ENCODE measurements at places on chromosomes 3 and 15.

- DNase-seq = peak; percentile 62
Measured at GRCh38 chr15:63453186-63453905, 51.0 kb upstream of the USP3 start.

DNA sequence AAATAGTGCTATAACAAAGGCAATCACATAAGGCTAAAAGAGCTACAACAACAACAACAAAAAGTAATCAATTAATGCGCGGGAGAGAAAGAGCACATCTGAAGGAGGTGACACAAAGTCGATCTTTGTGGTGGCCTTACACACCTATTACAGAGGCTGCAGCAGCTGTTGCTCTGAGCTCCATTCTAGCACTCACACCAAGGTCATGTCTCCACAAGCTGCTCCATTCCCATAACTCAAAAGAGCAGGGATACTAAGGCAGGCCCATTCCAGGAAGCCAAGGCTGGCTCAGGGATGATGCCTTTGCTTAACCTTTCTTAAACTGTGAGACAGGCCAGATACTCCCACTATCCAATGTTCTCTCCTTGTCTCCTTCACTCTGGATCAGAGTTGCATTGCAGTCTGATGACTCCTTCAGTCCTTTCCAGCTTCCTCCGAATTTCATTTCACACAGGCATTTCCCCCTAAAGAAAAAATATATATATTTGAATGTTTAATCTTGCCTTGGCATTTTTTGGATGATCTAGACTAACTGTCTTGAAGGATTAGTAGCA lies 52.7 kb downstream of the SNTN start:
- no peak for DNase-seq

DNA sequence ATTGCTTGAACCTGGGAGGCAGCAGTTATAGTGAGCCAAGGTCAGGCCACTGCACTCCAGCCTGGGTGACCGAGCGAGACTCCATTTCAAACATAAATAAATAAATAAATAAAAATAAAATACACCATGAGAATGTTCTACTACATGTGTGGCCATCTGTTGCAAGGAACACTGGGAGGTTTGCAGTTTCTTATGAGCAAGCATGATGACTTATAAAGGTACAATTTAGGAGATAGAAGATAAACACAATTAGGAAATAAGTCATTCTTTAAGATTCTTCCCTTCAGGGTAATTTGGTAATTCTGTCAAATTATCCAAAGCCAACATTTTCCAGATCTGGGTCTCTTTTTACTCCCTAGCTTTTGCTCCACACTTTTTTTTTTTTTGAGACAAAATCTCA lies 13.4 kb downstream of the HTR3C start:
- DNase-seq = no peak

- DNase-seq = no peak
Measured at GRCh38 chr15:98743177-98743576, 94.8 kb downstream of the IGF1R start.

- DNase-seq = no peak
Measured at GRCh38 chr3:138919325-138919724, 27.6 kb downstream of the FOXL2 start.

GRCh38 chr3:170572665-170573253 lies 13.1 kb downstream of the SLC7A14 start:
- DNase-seq = no peak

DNA sequence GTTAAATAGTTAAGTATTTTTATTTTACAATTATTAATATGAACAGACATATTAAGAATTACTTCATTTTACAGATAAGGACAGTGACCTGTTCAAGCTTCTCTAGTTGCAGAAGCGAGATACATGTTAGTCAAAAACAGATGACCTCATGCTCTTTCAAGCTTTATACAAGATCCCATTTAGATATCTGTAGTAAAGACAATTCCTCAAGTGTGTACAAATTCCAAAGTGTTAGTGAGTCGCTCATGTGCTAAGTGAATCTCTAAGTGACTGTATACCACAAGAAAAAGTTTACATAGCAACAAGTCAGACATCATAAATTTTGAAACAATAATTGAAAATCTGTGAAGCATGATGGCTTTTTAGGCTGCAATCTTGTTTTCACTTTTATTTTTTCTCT lies 293.8 kb downstream of the ROBO1 start:
- no peak for DNase-seq

GRCh38 chr15:62637574-62637897 lies 405.0 kb upstream of the TPM1 start:
- DNase-seq = no peak

- DNase-seq = no peak
Measured at GRCh38 chr15:79329171-79329611, 18.3 kb downstream of the TMED3 start.

- no peak for DNase-seq
Measured at GRCh38 chr3:90016555-90016954, 909.1 kb downstream of the EPHA3 start.

DNA sequence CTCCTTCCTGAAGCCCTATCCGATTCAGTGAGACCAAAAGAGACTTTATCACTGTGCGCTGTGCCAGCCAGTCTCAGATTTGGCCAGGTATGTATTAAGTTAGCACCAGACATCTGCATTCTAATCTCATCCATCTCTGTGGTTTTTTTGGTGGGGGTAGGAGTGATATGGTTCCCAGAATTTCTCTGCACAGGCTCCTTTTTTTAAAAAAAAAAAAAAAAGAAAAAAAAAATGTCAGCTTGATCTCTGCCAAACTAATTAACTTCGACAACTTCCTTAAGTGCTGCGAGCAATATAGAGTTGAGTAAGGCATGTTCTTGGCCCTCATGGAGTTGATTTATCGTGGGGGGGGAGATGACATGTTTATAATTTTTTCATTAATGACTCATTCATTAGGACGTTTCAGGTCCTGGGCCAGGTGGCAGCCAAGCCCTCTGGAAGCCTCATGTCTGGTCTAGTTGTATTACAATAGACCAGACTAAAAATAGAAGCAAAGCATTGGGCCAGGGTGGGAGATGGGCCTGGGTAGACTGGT lies 12.9 kb downstream of the SLCO3A1 start:
- no peak for DNase-seq

DNA sequence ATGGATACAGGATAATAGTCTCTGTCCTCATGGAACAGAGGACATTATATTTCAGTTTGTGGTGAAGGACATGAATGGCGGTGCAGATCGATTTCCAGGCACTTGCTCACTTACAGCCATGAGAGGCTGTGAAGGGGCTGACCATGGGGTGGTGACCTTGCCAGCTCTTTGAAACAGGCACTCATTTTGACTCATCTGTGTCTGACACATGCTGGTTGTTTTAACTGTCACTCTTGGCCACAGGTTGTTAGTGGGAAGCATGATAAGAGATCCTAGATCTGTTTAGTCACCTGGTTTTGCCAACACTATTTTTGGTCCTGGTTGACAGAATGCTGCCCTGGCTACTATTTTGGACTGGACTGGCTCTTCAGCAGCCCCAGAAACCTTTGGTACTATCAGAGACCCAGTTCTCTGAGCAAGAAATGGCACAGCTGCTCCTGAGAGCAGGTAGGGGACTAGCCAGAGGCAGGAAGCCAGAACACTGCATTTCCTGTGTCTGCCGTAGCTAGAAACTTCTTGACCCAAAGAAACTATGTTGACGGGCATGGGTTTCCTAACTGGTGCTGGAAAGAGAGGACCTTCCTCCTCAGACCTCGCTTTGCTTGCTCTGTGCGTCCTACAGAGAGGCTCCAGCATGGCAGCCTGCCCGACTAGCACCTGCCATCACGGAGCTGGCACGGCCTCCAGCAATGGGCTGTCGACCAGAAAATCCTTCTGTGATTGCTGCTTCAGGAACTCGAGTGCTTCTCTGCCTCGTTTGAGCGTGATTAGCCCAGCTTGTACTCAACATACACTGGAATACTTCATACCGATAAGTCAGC lies 6.3 kb downstream of the PXYLP1 start:
- no peak for DNase-seq

GRCh38 chr3:27289769-27290413 lies 79.3 kb downstream of the NEK10 start:
- no peak for DNase-seq

DNA sequence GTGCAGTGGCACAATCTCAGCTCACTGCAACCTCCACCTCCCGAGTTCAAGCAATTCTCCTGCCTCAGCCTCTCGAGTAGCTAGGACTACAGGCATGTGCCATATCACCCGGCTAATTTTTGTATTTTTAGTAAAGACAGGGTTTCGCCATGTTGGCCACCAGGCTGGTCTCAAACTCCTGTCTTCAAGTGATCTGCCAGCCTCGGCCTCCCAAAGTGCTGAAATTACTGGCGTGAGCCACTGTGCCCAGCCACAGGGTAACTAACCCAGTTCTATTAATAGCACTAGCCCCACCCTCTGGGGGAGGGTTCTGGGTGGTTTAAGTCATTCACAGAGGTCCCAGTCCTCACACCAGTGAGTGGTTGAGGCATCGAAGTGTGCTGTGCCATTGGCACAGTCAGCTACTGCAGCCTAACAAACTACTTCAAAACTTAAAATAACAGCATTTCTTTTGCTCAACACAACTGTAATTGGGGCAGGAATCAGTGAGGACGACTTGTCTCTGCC lies 44.0 kb downstream of the RHCG start:
- DNase-seq = no peak

DNA sequence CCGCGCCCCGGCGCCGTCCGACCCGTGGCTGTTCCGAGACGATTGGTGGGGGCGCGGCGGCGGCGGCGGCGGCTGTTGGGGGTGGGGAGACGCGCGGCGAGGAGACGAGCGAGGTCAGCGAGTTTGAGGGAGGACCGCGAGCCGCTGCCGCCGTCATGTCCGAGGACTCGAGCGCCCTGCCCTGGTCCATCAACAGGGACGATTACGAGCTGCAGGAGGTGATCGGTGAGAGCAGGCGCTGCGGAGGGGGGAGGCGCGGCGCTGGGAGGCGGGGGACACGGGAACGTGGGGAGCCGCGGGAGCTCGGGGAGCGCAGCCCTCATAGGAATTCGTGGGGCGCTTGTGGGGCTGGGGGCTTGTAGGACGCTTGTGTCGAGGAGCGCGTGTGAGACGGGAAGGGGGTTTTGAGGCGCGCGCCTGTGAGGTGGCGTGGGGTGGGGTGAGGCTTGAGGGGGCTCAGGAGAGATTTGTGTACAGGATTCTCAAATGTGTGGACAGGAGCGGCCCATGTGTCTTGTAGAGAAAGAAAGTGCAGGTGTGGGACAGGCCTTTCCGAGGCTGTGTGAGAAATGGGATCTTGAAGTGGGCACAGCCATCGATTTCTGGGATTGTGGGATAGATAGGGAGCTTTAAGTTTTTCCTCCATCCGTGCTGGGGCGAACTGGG lies 518 bp downstream of the OXSR1 start:
- no peak for DNase-seq

DNA sequence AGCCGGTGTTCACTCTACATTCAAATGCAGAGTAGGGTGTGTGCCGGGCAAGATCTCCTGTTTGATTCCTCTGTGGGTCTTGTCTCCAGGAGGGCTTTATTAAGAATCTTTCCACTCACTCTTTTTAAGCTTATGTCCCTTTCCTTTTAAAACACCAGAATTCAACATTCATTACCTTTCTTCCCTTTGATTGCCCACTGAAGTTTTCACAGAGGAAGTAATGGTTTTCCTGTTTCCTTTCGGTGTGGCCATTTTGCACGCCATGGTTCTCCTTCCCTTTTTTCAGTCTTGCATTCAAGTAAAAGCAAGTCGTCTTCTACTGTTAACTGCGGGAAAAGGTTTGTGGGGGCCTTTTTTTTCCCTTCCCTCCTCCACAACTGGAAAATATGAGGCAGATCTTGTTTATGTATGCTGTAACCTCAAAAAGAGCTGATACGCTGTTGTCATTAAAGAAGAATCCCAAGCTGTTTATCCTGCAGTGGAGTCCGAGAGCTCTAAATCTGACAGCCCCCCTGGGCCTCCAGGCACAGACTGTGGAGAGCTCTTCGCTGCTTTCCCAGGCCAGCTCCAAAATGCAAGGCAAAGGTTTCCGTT lies 40.5 kb downstream of the FILIP1L start:
- DNase-seq = peak; percentile 61
